Heart left ventricle (tissue), 16 donors: ENCODE measurements at places on chromosomes 6 and 20.
A peak's percentile ranks its signal among the peaks of the same experiment; 100 is the strongest.

DNA sequence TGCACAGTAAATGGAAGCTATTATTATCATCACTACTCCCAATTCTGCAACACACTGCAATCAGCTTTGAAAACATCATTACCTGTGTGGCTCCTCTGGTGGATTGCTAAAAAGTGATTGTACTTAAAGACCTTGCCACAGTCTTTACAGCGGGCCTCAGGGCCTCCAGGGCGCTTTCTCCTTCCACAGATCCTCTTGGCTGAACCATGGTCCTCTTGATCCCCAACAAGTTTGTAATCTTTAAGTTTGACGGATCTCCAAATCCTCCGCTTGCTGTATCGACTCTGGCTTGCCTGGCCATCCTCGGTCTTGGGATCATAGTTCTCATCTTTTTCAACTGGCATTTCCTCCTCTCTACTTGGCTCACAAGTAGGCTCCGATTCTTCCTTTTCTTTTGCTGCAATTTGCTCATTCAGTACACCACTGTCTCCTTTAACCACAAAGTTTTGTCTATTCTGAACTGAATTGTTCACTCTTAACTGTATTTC, 2.0 kb downstream of the ZBTB24 start:
- DNase-seq, result no peak

- DNase-seq, result no peak
These were observed 117.8 kb downstream of the RTN4IP1 start for GRCh38 chr6:106511288-106512047.

- DNase-seq, result no peak
These were observed 23.0 kb upstream of the IER3 start for GRCh38 chr6:30767158-30767943.

- DNase-seq, result peak; percentile 40
These were observed 18.1 kb downstream of the LEMD2 start for GRCh38 chr6:33770833-33771145.

DNA sequence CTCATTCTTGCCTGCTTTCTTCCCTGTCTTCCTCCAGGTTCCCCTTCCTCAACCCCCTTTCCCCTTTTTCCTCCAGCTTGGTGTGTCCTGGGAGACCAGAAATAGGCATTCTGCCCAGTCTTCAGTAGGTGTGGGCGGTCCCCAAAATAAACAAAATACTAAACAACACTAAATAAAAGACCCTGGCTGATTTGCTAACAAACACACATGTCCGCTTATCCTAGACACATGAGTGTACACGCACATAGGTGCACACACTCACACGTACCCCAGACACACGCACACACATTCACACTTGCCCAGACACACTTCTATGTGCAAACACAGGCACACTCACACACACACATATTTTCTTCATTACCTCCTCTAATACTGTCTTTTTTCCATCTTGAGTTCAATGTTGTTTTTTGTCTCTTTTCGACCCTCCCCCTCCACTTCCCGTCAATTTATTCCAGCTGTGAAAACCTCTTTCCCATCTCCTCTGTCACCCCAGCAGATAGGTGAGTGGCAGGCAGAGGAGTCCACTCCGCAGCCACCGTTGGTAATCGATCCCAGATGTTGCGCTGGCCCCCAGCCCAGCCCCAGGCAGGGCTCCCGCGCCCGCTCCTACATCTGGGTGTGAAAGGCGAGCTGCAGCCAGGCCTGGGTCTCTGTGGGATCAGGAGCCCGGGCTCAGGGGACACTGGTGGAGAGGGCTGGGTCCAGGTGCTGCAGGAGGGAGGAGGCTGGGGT, 56.9 kb upstream of the FOXP4 start:
- DNase-seq, result no peak

GRCh38 chr6:11144393-11144851, 32.9 kb upstream of the ERVFRD-1 start:
- peak; percentile 81 for DNase-seq

GRCh38 chr6:143432588-143432987, 17.9 kb downstream of the ADAT2 start:
- DNase-seq, result no peak

DNA sequence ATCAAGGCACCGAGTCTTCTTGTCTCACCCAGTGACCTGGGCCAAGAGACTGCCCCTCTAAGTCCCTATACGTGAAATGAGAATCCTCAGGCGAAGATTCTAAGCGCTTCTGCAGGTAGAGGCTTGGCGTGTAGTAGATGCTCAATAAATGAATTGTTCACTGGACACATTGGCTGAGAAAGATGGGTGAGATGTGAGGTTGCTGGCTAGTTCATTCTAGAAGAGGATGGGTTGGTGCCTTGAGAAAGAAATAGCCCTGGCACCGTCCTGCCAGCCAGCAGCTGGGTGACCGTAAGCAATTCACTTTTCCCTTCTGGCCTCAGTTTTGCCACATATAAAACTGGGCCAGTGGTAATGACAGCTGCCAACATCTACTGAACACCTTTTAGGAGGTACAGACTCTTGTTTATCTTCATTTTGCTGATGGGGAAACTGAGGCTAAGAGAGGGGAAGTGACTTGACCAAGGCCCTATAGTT, 1.4 kb downstream of the SRC start:
- DNase-seq, result no peak

GRCh38 chr6:72535124-72535523, 86.7 kb upstream of the KCNQ5 start:
- DNase-seq, result no peak

- no peak for DNase-seq
These were observed 11.5 kb upstream of the EEF1A1 start for GRCh38 chr6:73532293-73532692.
